ENCODE measurements at places on chromosomes 4 and X.

GRCh38 chrX:17292111-17292527 lies 82.9 kb upstream of the NHS start:
- DNase-seq, result peak; percentile 17

- no peak for DNase-seq
Observed at GRCh38 chrX:152989292-152989658, 4.6 kb downstream of the PNMA5 start.

DNA sequence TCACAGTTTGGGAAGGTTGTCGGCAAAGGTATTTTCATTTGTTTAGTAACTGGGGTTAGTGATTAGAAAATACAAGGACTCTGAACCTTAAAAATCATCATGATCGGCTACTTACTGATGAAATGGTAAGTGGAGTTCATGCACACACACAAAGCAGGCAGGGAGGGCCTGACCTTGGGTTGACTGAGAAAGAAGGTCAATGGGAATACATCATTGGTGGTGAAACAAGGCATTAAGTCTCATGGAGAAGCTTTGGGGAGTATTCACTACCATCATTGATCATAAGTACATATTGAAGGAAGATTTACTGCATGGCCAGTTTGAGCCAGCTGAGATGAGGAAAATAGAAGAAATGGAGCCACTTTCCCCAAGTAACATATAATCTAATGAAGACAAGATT lies 74.4 kb downstream of the LUZP4 start:
- DNase-seq, result no peak

- DNase-seq, result no peak
Observed at GRCh38 chrX:24292353-24292752, 21.5 kb downstream of the SUPT20HL2 start.

- no peak for DNase-seq
Observed at GRCh38 chr4:47659342-47659741, 174.3 kb downstream of the ATP10D start.

GRCh38 chrX:154732421-154733065 lies 18.3 kb downstream of the GAB3 start:
- no peak for DNase-seq
